ENCODE measurements at places on chromosomes 13 and 19. TPM values are rescaled to one million over a fixed set of nuclear protein-coding genes. Genes with fewer than 3 reads are reported as not detected.

Gene THSD1
- 5.6 TPM for total RNA-seq

Gene SLC7A10
- not detected for total RNA-seq

Gene TUBA3C
- total RNA-seq = not detected

Gene KCNRG
- total RNA-seq = 0.61 TPM

Gene PAK4
- total RNA-seq = 35.4 TPM

- DNase-seq = no peak
Observed at GRCh38 chr13:20219577-20219976, 12.5 kb downstream of the GJB6 start.

GRCh38 chr19:17860331-17860992 is 752 bp downstream of the RPL18A start:
- DNase-seq = no peak

DNA sequence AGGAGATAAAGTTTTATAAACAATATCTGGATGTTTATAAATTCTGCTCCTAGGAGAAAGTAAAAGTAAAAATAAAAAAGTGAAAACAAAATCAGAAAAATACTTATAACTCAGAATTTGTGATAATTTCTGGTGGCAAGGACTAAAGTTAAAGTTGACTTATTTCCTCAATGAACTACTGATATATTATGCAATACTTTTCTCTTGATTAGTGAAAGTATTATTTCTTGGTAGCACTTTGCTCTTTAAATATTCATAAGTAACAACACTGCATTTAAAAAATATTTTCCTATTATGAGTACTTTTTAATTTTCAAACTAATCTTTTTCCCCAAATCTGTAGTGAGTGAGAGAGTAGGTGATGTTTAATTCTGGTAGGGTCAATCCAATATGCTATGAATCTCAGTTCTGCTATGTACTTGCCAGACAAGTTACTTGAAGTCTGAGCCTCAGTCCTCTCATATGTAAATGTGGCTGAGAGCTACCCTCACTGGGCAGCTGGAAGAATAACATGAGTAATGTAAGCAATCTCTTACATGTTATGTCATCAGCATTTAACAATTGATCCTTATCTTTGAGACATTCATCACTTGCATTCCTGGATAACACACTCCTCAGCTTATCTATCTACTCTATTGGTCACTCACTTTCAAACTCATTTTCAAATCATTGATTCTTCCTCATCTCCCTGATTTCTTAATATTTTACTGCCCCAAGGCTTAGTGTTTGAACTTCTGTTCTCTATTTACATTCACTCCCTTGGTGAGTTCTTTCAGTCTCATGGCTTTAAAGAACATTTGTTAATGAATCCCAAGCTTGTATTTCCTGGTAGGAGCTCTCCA is 239.0 kb downstream of the RGCC start:
- DNase-seq = peak; percentile 84

DNA sequence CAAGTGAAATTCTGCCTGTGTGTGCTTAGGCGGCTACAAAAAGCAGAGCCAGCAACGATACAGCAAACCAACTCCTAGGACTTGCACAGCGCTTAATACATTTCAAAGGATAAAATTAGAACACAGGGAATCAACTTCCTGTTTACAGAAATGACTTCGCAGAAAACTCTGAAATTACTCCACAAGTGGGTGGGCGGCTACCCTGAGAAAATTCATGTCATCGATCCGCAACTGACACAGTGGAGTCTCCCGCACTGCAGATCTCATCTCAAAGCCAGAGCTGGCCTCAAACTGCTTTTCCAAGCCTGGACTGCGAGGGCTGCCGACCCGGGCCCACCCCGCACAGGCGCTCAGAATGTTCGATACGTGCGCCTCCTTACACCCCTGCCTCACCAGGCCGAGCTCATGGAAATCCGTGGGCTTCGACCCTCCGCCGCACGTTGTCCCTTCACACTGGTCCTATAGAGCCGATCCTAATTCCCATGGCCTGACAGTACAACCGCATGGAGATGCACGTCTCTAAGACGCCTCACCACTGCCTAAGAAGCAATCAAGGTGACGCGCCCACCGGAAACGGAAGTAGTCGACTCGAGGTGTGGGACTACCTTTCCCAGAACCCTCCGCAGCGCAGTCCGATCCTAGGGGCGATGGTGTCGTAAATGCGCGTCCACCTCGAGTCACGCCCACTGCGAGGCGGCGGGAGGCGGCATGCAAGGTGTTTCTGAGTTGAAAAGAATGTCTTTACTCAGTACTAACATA is at the start of gene ZNF229:
Gene ZNF229 (minus strand): TSS at position 557 of the 759 bp plus-strand sequence. CDS start 5,625 bp downstream, outside the sequence.
- DNase-seq = peak; percentile 88

- DNase-seq = no peak
Observed at GRCh38 chr19:35108730-35109129, 6.9 kb upstream of the FXYD3 start.

DNA sequence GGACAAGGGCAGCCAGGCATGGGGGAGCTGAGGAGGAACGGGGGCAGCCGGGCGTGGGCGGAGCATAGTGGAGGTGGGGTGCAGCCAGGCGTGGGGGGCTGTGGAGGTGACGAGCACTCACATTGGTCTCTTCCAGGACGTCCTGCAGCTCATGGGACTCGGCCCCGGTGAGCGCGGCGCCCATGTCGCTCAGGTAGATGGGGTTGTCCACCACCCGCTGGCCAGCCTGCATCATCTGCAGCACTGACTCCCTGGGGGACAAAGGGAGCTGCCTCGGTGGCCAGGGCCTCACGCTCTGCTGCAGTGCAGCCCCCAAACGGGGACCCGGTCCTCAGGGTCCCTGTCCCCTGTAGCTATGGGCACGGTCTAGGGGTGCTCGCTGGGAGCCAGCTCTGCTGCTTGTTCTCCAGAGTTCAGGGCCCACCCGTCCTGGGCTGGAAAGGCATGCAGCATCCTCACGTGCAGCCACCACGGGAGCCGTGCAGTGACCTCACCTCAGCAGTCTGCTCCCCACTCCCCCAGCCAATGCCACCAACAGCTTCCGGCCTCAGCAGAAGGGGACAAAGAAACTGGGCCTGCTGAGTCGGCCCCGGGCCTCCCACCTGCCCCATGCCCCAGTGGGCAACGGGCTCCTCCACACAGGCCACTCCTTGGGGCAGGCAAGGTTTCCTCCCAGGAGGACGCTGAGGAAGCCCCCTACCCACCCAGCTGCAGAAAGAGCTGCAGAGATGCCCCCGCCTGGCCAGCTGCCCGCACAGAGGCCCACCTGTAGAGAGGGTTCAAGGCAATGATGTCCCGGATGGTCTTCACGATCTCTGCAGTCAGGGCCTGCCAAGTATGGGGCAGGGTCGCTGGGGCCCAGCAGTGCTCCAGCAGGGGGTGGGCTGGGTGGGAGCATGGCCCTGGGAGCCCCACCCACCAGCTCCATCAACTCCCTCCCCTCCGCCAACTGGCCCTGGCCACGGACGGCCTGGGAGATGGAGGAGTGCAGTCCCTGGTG is 12.1 kb downstream of the LONP1 start:
- no peak for DNase-seq

DNA sequence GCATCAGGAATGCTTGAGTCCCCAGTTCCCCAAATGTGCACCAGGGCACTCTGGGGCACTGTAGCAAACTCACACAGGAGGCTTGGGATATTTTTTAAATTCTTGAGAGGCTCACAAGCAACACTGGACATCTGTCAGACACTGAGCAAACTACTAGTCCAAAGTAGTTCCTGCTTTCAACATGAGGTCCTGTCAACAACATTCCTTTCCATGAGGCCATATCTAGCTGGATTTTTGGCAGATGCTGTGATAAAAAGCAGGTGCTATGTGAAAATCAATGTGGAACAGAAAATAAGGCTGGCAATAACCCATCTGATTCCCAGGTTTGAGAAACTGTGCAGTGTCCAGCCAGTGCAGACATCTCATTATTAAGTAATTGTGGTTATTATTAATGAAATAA is 50.5 kb downstream of the STARD13 start:
- DNase-seq = no peak

DNA sequence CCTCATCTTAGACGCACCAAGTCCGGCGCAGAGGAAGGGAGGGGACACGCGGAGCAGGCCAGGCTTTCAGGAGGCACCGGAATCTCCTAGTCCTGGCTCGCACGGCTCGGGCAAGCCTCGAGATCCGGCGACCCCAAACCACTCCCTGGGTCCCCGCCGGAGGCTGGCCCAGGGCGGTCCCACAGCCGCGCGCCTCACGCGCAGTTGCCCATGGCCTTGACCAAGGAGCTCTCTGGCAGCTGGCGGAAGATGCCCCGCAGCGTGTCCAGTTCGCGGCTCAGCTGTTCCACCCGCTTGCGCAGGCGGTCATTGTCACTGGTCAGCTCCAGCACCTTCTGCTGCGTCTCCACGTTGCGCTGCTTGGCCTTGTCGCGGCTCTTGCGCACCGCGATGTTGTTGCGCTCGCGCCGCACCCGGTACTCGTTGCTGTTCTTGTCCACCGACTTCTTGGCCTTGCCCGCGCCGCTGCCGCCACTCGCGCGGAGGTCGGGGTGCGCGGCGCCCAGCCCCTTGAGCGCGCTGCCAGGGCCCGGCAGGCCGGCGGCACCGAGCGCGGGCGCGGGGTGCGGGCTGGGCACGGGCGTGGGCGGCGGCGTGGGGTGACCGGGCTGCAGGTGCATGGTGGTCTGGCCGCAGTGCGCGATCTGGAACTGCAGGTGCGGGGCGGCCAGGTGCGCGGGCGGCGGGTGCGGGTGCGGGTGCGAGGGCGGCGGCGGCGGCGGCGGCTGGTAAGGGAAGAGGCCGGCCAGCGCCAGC is 1.0 kb downstream of the CEBPA start:
- DNase-seq = no peak

DNA sequence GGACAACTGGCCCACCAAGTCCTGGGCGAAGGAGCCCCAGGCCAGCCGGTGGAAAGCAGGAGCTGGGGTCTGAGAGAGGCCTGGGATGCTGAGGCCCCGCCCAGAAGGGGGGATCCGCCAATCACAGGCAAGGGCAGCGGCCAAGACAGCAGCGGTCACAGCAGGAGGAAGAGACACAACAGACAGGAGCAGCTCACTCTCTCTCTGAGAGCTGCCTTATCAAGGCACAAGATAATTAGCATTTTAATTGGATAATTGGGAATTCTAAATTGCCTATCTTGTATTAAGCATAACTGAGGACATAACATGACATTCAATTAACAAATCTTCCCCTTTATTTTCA is 46.2 kb downstream of the CEBPG start:
- DNase-seq = no peak

DNA sequence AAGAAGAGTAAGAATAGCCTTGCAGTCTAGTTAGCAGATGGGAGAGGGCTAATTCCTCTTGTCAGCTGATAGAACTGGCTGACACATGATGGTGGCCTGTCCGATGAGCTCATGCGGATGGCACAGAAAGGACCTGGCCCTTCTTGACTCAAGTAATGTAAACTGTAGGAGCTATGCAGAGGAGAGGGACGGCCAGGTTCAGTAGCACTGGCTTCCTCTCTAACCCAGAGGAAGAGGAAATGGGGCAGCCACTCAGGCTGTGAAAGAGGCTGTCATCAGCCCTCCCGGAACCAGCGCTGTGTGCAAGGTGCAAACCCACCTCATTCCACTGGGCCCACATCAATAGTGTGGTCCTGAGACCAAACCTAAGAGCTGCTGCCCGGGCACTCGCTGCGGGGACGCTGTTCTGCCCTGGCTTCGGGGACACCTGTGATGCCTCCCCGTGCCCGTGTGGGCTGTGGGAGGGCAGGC is 30.8 kb upstream of the USE1 start:
- DNase-seq = no peak

DNA sequence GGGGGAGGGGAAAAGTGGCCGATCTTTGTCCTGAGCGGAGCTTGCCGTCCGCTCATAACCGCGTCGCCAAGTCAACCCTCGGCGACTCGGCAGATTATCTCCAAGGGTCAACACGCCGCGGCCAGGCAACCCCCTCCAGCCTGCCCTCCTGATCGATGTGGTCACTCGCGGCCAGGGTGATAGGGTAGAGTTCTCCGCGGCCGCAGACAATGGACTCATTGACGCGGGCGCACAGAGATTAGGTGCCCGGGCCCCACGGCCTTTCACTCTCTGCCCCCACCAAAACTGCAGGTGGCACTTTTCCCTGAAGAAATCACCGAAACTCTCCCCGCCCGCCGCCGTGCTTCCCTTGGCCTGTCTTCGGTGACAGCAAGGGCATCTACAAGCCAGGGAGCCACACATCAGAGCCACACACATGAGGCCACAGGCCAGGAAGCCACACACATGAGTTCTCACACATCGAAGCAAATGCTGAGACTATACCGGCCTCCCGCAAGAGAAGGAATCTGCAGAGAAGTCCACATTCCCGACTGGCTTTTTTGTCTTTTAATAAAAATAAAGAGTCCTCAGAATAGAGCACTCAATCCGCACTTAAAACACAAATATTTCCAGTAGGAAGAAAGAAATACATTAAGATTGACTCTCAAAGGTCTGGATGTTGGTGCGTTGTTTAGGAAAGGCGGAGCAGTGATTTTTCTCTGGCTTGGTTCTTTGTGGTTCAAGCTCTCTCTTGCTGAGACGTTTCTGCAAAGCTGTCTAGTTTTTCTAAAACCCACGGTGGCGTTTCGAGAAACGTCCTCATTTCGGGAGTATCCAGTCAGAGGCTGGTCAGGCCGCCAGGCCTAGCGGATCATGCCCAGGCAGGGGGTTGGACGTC is 1.5 kb upstream of the PDX1 start:
- no peak for DNase-seq

DNA sequence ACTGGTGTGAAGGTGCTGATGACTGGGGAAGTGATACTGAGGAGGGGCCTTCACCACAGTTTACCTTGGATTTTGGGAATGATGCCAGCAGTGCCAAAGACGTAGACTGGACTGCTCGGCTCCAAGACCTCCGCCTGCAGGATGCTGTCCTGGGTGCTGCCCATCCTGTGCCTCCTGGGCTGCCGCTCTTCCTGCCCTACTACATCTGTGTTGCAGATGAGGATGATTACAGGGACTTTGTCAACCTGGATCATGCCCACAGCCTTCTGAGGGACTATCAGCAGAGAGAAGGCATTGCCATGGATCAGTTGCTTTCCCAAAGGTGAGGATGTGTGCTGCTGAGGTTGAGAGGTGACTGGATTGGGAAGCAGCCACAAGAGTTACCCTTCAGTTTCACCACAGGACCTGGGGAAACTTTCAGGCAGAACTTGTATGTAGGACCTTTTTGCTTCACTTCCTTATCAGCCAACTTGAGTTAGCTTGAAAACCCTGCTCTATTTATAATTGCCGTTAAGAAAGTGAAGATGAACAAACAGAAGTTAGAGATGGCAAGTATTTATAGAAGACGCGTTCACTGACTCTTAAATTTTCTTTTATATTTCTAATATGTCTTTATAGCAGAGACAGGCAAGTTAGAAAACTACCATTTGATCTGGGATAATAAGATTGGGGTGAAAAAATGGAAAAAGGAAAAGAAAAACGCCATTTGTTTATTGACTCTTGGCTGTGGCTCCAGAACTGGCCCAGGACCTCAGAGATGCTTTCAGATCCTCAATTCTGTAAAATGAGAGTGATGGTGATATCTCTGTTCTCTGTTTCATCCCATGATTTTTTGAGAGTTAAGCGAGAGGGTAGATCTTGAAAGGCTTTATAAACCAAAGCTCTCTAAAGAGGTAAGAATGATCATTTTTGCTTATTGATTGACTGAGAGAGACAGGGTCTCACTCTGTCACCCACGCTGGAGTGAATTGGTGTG is 5.3 kb downstream of the PDCD2L start:
- no peak for DNase-seq

All from HFFc6 (cell line).